ENCODE measurements at places on chromosomes 13 and 19.

GRCh38 chr19:49057636-49058234 lies at the start of gene CGB7:
Gene CGB7 (minus strand): TSS chr19:49057749. CDS start chr19:49055375, 2,374 bp downstream.
- DNase-seq: no peak

DNA sequence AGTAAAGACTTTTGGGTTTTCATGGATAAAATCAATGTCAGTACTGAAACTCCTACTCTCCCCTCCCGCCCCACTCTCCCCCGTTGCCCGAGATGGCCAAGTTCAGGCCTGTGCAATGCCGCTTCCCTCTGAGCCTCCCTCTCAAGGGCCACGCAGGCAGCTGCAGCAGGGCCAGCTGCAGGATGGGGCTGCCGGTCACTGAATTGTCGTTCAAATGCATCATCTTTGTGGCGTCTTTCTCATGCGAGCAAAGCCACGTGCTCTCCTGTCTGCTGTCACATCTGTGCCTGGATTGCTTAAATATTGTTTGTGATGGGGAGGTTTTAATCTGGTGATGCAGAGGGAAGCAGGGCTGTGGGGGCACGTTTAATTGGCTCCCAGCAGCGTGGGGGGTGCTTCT lies 26.6 kb downstream of the SHISA2 start:
- no peak for DNase-seq

GRCh38 chr13:109007946-109008345 lies 378.5 kb downstream of the MYO16 start:
- DNase-seq: no peak

GRCh38 chr19:31706691-31707620 lies 357.7 kb upstream of the TSHZ3 start:
- no peak for DNase-seq

DNA sequence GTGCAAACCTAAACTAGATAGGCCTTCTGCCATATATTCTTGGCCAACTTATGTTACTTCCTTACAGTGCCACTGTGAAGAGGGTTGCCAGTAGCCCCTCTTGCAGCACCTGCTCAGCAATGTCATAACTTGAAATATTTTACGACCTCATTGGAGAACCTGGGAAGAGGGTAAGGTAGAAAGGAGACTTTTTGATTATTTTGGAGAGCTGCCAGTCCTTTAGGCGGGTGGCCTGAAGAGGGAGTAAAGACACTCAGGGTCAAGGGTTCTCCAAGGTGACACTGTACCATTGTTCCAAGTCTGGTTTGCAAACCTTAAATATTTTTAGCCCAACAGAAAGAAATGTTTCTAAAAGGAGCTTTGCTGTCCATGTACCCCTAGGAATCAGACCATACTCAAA lies 118.3 kb downstream of the FLT1 start:
- DNase-seq: no peak

GRCh38 chr19:29510701-29511265 lies 15.0 kb upstream of the VSTM2B start:
- no peak for DNase-seq

Data from esophagus squamous epithelium (tissue), 5 donors.